ENCODE measurements at places on chromosomes 5 and 9.
A peak's percentile ranks its signal among the peaks of the same experiment; 100 is the strongest.

GRCh38 chr9:127112056-127112455 is 10.4 kb downstream of the ANGPTL2 start:
- no peak for DNase-seq

- peak; percentile 11 for DNase-seq
Observed at GRCh38 chr9:116837018-116837989, 150.2 kb downstream of the TRIM32 start.

DNA sequence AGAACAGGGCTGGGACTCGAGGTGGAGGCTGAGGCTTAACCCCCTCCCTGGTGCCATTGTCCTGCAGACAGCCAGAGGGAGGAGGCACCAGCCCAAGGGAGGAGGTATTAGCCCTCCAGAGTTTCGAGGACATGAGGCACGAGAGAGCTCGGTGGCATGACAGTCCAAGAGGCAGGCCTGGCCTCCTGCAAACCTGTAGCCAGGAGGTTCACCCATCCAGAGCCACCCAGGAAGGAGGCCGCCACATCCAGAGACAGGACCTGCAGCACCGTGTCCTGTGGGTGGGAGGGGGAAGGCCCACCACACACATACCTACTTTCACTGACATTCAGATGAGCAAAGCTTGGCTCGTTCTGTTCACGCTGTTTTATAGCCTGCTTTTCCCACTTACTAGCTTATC is 75.2 kb upstream of the ADAMTS2 start:
- DNase-seq: no peak

DNA sequence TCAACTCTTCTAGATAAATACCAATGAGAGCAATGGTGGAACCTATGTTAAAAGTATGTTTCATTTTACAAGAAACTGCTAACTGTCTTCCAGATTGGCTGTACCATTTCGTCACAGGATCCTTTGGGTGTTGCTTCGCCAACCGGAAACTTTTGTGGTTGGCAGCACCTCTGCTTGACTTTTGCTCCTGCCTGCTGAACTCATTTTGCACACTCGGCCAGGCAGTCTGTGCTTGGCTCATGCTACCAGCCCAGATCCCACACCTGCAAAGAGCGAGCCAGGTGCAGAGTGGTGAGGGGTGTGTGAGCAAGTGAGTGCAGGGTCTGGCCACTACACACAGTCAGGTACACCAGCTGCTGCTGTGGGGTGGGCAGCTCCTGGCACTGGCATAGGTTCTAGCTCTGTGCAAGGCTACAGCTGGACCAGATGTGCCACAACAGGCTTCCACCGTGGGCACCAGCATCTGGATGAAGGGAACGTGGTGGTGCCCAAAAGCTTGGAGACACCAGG is 422.3 kb downstream of the PRR16 start:
- DNase-seq: no peak

- DNase-seq: no peak
Observed at GRCh38 chr5:6402939-6403338, 24.6 kb upstream of the MED10 start.

GRCh38 chr9:127968042-127968441 is 12.7 kb downstream of the EEIG1 start:
- DNase-seq: no peak

DNA sequence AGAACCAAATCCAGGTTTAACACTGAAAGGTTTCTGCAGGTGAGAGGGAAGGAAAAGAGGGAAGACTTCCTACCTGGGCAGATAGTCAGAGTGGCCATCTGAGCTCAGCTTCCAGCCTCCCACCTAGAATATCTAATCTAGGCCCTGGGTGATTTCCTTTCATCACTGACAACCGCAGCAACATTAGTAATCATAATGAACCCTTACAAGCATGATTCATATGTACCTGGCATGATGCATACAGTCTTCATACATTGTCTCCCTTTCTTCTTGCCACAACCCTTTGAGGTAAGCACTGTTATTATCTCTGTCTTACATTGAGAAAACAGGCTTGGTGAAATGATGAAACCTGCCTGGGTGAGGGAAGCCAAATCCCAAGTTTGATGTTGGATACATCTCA is 13.5 kb downstream of the AFAP1L1 start:
- DNase-seq: no peak

DNA sequence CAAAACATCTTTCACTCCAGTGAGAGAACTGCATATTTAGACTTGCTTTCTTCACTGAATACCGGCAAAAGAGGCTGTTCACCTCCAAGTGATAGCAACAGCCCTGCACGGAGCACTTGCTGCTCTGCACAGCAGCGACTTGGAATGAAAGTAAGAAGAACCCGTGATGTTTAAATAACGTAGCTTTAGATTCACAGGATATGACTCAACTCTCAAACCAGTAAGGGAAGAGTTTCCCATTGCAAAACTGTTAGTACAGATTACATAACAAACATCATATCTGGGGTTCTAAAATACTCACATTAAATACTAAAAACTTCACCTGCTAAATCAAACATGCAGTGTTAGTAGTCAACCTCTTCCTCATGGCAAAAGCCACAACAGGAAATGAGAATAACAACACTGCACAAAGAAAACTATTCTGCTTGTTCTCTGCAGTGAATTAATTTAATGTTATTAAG is 203.4 kb downstream of the MCTP1 start:
- DNase-seq: no peak

GRCh38 chr9:75633451-75634057 is 256.9 kb upstream of the PCSK5 start:
- DNase-seq: no peak

GRCh38 chr9:136341042-136341655 is 13.8 kb downstream of the GPSM1 start:
- DNase-seq: no peak

DNA sequence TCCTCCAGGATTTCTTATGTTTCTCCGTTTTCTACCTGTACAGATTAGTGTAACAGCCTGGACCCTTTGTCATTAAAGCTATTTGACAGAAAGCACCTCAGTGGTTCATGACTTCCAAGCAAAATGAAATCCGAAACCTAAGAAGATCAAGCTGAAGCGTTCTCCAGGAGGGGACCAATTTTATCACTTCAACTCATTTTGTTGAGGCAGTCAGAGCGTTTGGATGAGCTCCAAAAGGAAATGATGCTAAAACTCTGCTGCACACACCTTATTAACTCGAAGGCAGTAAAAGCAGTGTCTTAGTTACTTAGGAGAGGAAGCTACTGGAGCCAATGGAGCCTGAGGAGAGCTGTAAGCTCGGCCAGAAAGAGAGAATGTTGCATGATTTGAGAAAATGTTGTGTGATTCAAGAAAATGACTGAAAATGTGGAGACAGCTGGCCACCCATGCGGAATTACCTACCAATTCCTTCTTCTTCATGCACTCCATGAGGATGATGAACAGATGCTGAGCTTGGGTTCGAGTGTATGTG is 346.7 kb upstream of the KLF9 start:
- DNase-seq: no peak

GRCh38 chr5:58122157-58122556 is 337.7 kb downstream of the PLK2 start:
- DNase-seq: no peak

GRCh38 chr9:23682891-23683431 is 143.1 kb downstream of the ELAVL2 start:
- DNase-seq: peak; percentile 48

GRCh38 chr5:80569961-80570786 is at the start of gene ANKRD34B:
ANKRD34B (minus strand) TSS chr5:80570280; CDS start chr5:80560019, 10,261 bp downstream.
- DNase-seq: peak; percentile 9

GRCh38 chr9:131056781-131057506 is 39.4 kb upstream of the AIF1L start:
- DNase-seq: no peak

GRCh38 chr9:37410969-37411785 is 11.3 kb upstream of the GRHPR start:
- DNase-seq: no peak

Measured in NCI-H1694 treated with DMSO at 0.1 percent for 48 hours (cell line).